HTR-8/SVneo (cell line): ENCODE measurements at places on chromosomes 3 and 15.

GRCh38 chr3:137743608-137744007 is 20.5 kb upstream of the SOX14 start:
- DNase-seq = no peak

- no peak for DNase-seq
Measured at GRCh38 chr3:7630925-7631324, 770.0 kb downstream of the GRM7 start.

DNA sequence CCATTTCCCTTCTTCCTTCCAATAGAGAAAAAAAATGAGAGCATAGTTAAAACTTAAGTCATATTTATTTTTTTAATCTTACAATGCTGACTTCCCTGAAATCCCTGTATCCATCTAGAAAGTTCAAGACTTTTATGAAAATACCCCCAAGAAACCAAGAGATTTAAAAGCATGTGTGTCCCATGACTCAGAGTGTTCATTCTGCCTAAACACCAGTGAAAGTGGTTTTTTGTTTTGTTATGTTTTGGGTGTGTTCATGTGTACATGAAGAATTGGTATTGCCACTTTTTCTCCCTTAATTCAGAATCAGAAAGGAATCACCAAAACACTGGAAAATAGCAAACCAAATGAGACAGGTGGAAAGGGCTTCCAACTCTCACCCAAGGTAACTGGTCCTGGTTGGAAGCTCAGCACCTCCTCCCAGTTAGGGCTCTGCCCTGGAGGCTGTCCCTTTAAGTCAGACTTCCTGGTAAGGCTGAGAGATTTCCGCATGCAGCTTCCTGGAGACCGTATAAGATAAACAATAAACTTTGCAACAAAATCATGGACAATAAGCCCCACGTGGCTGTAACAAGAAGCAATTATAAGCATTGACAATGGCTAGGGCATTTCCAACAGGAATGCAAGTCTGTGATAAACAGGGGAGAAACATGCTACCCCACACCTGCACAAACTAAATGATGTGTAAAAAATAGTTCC is 121.9 kb upstream of the ARHGEF3 start:
- DNase-seq = no peak

GRCh38 chr3:118557513-118557912 is 477.1 kb downstream of the IGSF11 start:
- no peak for DNase-seq

GRCh38 chr3:37814547-37814946 is 47.1 kb upstream of the CTDSPL start:
- DNase-seq = peak; percentile 27

DNA sequence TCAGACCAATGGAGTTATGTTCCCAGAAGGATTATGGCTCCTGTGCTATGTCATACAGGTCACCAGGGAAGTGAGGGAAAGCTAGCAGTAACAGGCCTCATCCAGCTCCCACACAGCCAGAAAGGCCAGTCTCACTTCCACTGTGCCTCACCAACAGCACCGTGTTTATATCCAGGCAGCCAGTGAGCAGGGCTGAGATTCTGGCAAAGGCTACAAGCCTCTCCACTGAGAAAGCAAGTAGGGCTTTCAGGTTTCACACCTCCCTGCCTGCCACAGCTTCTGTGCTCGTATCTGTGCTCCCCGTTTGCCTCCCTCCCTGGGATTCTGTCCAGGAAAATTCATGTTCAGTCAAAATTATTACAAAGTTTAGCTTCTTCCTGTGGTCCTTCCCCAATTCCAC is 14.9 kb upstream of the CFAP20DC start:
- no peak for DNase-seq

- DNase-seq = no peak
Measured at GRCh38 chr3:188198760-188199327, 44.9 kb downstream of the LPP start.

DNA sequence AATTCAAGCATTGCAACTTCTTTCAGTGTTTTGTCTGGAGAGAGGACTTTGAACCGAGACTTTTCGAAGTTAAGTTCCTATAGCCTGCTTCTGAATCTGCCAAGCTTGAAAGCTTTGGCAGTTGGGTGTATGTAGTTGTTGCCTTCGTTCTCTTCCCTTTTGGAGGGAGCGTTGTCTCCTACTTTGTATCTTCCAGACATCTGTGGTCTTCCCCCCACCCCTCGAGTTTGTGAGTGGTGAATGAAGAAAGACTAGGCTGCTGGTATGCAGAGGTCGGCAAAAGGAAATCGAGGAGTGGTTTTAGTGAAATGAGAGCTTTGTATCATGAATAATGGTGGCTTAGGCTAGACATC is 1.3 kb downstream of the CTNNB1 start:
- no peak for DNase-seq

DNA sequence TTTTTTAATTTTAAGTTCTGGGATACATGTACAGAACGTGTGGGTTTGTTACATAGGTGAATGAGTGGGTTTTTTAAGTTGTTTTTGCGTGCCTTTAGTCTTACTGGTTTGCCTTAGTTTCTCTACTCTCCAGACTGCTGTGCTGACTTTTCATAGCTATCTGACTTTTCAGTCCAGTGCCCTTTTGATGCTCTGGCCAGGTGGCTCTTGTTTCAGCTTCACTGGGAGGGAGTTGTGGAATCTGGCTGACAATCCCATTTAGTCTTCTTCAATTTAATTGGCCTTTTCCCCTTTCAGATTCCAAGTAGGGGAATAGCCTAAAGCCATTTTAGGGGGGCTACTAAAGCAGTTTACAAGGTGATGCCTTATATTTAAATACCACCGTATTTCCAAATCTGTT is 30.1 kb downstream of the FNDC3B start:
- no peak for DNase-seq

DNA sequence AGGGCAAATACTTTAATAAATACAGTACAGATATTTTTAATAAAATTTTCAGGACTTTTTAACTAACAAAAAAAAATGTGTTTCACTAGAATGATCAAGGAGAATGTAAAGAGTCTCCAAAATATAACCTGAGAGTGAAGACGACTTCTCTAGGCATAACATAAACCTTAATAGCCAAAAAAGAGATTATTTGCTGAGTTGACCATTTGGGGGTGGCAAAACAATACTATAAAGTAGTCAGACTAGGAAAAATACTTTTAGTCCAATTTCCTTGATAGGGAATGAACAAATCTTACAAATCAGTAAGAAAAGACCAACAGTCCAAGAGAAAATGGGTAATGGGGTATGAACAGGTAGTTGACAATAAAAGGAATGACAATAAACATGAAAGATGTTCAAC is 29.4 kb upstream of the GATM start:
- no peak for DNase-seq

DNA sequence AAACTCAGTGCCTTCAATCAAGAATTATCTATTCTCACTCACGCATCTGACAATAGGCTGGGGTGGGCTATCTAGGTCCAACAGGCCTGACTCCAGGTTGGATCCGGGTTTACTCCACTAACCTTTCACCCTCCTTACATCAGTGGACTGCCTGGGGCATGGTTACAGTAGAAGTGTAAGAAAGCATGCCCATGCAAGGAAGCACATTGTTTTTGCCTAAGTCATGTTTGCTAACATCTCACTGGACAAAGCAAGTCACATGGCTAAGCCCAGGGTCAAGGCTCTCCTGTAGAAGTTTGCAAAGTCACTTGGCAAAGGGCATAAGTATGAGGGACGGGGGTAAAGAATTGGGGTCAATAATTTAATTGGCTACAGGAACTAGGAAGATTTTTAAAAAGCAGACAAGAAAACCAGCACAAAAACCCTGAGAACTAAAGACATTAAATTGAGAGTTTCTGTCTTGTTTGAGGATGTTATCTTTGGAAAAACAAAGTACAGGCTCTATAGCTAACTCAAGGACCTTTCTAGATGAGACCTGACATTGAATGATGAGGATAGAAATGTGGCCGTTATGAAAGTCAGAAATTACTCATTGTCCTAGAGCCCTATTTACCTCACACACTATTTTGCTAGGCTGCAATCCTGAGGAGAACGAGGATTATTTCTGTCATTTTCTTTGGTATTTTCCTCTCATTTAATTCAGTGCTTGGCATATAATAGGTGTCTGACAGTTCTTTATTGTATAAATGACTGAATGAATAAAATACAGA is 214.2 kb downstream of the IL20RB start:
- no peak for DNase-seq

DNA sequence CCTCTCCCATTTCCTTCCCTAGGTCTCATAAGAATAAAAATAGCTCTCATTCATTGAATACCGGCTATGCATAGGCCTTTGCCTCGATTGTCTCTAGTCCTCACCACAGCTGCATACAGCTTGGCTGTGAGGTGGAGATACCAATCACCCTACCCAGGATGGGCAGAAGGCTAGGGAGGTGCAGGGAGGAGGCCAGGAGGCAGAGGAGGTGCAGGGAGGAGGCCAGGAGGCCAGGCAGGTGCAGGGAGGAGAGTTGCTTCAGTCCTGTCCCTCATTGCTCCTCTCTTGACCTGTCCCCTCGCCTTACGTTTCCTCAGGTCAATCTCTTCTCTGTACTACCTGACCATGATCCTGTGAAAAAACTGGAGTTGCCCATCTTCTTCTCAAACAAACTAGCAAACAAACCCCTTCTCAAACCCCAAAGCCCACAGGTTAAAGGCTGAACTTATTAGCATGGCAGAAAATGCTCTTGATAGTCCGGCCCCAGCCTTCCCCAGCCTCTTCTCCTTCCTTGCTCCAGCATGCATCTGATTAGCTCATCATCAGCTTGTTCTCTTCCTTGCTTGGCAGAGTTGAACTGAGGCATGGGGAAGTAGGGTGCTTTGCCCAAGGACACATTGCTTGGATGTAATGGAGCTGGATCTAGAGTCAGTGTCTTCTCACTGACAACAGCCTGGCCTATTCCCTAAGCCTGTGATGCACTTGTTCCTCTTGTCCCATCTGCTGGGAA is 15.8 kb downstream of the PODXL2 start:
- no peak for DNase-seq

DNA sequence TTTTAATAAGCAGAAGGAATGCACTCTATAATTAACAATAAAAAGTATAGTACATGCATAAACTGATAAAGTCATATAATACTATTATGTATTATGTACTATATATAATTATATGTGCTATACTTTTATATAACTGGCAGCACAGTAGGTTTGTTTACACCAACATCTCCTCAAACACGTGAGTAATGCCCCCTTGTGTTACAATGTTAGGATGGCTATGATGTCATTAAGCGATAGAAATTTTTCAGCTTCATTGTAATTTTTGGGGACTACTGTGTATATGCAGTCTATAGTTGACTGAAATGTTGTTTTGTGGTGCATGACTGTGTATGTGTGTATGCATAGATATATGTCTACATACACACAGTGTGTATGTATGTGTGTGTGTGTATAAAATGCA is 100.6 kb downstream of the SLMAP start:
- DNase-seq = no peak

GRCh38 chr3:18027161-18027939 is 284.9 kb upstream of the TBC1D5 start:
- DNase-seq = no peak

GRCh38 chr15:34714476-34715121 is 40.2 kb downstream of the GJD2 start:
- no peak for DNase-seq

GRCh38 chr3:109921509-109921908 is 584.2 kb upstream of the DPPA4 start:
- no peak for DNase-seq

GRCh38 chr3:24272875-24273274 is 221.8 kb downstream of the THRB start:
- no peak for DNase-seq

DNA sequence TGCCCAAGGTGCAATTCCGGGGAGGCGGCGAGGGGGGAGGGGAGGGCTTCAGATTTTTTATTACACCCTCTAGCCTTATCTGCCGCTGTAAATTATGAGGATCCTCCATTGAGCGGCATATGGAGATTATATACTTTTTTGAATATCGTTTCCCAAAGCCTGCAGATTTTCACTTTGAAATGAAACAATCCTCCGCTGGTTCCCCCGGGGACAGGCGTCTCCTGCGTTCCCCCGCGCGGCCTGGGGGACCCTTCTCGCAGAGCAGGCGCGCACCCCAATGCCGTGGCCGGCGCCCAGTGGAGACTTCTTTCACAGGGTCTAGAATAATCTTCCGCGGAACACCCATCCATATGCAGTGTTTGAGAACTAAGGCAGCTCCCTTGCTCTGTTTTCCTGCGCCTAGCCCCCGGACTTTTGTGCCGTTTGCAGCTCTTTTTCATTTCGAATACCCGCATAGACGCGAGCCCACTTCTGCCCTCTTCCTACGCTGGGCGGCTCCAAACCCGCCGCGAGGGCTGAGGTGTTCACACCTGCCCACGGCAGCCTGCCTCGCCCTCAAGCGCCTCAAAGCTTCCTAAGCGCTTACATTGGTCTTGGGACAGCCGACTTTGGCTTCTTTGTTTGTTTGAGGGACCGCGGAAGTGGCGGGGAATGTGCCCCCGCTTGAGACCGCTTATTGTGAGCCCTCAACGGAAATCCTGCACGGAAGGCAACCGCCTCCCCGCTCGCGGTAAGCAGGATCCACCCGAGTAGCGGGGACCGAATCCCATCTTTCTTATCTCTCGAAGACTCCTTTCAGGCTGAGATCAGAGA is 7.5 kb downstream of the SOX14 start:
- no peak for DNase-seq
